ENCODE measurements at places on chromosomes 6 and 20.
A peak's percentile ranks its signal among the peaks of the same experiment; 100 is the strongest.

DNA sequence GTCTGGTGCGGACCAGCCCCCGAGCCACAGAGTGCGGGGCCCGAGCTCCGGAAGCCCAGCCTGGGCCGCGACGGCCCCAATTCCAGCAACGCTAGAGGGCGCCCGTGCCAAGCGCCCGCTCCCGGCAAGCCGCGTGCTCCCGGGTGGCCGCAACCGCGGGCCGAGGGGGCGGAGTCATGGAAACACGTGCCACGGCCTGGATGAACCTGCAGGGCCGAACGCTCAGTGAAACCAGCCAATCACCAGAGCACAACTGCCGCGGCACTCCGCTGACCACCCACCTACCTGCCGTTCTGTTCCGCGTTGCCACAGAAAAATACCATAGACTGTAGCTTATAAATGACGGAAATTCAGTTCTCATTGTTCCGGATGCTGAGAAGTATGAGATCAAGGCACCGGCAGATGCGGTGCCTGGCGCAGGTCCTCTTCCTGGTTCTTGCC is 85.7 kb upstream of the FOXC1 start:
- peak; percentile 56 for DNase-seq

GRCh38 chr6:166757232-166758135 is 130.4 kb upstream of the RPS6KA2 start:
- no peak for DNase-seq

- no peak for DNase-seq
Observed at GRCh38 chr6:10529231-10529801, 8.2 kb downstream of the GCNT2 start.

DNA sequence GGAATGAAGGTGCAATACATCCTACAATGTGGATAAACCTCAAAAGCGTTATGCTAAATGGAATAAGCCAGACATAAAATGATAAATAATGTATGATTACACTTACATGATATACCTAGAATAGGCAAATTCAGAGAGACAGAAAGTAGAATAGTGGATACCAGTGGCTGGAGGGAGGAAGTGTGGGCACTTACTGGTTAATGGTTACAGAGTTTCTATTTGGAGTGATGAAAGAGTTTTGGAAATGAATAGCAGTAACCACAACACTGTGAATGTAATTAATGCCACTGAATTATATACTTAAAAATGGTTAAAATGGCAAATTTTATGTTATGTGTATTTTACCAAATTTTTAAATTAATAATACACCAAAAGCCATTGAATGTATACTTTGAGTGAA is 71.4 kb upstream of the CST7 start:
- no peak for DNase-seq

DNA sequence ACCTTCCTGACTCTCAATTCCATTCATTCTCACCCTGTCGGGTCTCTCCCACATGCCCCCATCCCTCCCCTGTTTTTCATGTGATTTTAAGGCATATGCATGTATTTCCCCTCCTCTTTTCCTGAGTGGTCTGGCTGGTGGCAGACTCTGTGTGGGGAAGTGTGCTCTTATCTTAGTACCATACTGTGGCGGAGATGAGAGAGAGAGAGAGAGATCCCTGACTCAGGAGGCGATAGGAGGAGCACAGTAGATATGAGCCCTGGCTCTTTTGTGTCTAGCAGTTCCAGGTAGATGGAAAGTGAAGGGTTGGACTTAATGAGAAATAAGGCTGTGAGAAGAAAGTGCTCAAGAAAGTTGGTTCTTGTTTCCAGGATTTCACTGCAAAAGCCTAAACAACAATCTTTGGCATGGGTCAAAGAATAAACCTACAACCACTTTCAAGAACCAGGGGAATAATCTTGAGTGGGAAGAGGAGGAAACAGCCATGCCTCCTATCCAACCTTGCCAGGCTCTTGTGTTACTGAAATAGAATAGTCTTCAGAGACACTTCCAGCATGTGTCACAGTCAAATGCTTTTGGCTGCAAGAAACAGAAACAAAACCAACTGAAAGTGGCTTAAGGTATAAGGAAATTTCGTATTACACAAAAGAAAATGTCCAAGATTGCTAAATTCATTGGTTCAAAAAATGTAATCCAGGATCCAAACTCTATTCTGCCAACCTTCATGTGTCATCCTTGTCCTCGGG is 123.8 kb upstream of the MYLIP start:
- no peak for DNase-seq

- DNase-seq, result no peak
Observed at GRCh38 chr20:20525756-20526155, 157.9 kb downstream of the INSM1 start.

DNA sequence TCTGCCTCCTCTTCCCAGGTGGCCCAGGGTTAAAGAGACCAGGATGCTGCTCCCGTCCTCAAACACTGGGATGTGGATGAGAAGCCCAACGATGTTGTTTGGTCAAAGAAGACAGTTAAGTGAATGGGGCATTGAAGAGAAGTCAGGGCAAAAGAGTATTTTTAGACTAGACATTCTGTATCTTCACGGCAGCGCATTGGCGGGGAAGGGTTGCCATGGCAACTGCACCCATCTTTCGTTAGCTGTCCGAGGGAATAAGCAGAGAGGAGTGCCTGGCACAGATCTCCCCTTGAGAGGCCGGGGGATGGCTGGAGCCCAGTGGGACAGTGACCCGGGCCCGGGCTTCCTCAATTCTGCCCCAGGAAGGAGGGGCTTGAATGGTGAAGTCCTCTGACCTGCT is 56.4 kb upstream of the GPR31 start:
- no peak for DNase-seq

GRCh38 chr6:56540232-56541029 is 102.3 kb downstream of the DST start:
- DNase-seq, result no peak

DNA sequence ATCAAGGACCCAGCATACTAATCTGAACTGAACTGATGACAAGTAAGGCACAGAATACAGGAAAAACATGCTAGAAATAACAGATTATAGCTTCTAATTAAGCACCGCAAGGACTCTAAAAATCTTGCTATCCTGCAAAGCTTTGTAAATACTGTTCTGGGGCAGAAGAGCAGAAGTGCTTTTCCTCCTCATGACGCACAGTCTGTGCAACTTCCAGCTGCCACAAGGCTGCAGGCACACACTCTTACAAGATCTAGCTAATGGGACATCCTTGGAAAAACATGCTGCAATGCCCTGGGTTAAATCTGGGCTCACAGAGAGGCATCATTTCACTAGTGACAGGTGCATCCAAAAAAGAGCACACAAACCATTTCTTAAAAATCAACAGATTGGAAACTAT is 188.6 kb downstream of the GJA10 start:
- no peak for DNase-seq

DNA sequence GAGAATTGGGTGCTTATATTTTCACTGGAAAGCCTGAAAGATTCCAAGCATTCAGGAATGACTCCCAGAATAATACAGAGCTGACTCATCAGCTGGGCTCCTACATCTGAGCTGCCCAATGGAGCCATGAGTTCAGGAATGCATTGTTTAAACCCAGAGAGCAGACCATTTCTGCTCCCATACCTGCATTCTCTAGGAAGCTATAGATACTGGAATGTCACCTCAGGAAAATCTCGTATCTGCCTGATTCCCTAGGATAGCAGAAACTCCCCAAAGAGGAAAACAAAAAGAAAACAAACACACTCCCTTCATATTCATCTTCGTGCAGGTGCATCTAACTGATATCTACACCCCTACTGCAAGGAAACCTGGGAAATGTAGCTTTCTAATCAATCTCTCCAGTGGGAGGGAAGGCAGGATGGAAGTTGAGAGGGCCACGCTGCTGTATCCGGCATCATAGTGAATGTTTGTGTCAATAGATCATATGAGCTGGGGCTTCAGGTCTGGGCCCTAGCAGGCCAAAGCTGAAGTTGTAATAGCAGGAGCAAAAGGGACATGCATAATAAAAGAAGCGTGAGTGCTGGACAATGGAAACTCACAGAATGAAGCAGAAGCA is 8.2 kb upstream of the SLC2A12 start:
- no peak for DNase-seq

DNA sequence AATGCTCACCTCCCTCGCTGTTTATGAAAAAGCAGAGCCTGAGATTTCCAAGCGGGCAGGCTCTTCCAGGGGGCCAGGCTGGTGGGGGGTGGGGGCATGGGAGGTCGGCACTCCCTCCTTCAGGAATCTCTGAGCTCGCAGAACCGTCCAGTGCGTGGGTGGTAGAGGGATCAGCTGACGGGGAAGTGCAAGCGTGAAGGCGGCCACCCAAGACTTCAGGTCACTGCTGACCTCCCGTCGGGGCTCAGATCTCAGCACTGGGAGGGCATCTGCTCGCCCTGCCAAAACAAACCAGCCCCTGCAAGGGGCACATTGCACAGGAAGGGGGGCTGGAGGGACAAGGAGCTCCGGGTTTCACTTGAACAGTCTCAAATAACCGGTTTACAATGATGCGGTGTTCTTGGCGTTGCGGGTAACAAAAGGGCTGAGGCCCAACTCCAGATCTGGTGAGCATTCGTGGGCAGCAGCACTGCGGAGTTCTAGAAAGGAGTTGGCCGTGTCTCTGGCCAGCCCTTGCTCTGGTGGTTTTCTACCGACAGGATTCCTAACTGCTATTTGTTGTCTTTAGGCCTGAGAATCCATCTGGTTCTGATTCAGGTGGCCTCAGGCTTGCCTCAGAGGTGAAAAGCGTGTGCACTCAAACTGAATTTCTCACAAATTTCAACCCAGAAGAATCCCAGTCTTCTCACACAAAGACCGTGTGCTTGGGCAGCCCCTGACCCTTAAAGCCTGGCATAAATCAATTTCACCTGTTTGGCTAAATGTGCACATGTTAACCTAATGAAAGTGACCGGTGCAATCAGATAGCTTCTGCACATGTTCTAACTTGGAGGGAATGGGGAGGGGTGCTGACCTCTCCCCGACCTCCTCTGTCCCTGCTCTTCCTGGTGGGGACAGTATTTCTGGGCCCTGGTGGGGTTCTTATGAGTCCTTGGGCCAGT is 191.6 kb downstream of the MYLK4 start:
- DNase-seq, result no peak

- no peak for DNase-seq
Observed at GRCh38 chr6:123105561-123105960, 109.5 kb downstream of the CLVS2 start.

DNA sequence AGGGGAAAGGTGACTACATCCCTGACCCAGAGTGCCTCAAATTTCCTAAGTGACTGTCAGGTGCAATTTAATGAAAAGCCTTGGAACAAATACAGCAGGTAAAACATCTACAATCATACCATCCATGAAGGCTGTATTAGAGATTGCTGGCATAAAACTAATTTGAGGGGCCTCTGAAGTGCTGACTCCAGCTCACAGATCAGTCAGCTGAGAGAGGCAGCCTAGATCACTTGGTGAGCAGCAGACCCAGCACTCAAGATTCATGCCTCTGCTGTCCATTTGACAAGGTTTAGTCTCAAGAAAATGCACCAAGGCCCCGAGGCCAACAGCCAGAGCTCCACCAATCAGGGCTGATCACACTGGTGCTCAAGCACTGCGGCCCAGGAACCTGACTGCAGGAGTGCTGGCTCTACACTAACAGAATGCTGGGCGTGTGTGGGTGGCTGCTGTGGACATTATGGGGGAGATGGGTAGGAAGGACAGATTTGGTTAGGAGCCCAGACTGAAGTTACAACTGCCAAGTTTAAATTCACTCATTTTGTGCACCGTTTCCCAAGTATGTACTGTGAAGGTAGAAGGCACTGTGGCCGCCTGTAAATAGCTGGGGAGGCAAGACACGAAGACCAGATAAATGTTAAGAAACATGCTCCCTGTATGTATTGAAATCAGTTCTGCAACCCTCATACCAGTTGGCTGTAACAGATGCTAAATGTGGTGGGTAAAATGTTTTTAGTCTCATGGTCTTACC is 28.2 kb downstream of the SNX5 start:
- DNase-seq, result no peak

DNA sequence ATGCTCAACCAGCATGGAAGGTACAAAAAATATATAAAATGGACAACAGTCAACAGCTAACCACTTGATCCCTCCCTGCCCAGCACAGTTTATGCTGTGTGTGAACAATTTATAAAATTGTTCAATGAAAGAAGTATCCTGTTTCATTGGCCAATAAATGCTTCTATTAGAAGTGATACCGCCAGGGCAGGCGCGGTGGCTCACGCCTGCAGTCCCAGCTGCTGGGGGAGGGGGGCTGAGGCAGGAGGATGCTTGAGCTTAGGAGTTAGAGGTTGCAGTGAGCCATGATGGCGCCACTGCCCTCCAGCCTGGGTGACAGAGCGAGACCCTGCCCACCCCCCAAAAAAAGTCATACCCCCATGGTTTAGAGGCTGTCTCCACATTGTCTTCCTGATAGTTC is 4.6 kb downstream of the AGPAT4 start:
- no peak for DNase-seq

DNA sequence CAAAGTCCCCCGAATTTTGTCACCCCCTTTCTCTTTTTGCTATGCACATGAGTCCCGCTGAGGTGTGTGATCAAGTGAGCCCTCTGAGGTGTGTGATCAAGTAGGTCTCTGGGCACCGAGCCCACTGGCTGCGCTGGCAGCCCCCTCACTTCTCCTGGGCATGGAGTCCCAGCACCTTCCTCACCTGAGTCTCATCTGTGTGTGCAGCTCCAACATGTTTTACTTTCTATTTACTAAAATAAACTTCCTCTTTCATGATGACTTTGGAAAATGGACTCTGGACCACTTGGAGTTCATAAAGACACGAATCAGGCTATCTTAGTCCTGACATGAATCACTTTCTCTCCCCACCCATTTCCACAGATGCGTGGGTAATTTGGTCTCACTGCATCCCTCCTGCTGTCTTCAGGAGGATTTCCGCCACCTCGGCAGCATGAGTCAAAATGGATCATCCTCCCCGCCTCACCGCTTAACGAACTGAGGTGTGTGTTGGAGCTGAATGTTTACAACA is 39.8 kb downstream of the PRDM1 start:
- DNase-seq, result no peak

DNA sequence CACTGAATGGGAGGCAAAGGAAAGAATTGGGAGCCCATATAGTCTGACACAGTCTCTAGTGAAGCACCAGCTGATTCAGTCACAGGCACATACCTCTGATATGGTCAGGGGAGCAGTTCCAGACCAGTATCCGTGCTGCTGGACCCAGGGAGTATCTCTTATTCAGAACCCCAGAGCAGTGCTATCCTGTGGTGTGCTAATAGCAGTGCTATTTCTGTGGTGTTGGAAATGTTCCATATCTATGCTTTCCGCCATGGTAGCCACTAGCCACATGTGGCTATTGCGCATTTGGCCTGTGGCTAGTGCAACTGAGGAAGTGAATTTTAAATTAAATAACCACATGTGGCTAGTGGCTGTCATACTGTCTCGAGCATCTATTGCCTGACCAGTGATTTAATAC is 11.0 kb downstream of the SCUBE3 start:
- no peak for DNase-seq
